IPS-NIHi11 (cell line): ENCODE measurements at places on chromosomes 1 and 21.

- no peak for DNase-seq
These were observed 37.3 kb downstream of the PTAFR start for GRCh38 chr1:28139025-28139712.

DNA sequence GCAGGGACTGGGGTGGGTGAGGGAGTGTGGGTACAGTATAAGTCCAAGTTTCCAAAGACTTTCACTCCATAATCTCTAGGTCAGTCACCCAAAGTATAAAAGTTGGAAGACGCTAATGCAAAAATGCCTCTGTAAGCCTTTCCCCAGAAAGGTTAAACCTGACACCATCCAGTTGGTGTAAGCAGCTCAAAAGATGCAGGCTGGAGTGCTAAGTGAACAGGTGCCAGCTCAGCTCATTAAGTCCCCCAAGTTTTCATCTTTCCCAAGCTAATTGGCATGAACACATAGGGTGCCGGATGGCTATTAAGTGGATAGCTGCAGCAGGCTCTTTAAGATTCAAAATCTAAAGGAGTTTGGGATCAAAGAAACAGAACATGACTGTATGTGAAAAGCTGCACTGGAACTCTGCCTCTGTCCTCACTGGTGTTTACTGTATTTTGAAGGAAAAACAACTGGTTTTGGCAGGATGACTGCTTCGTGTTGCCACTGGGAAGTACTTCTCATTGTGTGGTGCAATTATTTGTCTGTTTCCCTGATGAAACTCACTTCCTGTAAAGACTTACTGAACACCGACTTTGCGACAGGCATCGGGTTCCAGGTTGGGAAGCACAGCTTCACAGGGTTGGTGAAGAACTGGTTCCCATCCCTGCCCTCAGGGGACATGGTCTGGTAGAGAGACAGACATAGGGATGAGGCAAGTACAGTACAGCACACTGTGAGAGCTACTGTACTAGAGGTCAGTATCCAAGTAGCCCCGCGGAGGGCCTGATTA, 152.7 kb downstream of the DAB1 start:
- DNase-seq, result no peak

GRCh38 chr1:156165083-156165482, 11.7 kb downstream of the SEMA4A start:
- no peak for DNase-seq

- DNase-seq, result no peak
These were observed 23.4 kb upstream of the IGSF3 start for GRCh38 chr1:116690849-116691406.

DNA sequence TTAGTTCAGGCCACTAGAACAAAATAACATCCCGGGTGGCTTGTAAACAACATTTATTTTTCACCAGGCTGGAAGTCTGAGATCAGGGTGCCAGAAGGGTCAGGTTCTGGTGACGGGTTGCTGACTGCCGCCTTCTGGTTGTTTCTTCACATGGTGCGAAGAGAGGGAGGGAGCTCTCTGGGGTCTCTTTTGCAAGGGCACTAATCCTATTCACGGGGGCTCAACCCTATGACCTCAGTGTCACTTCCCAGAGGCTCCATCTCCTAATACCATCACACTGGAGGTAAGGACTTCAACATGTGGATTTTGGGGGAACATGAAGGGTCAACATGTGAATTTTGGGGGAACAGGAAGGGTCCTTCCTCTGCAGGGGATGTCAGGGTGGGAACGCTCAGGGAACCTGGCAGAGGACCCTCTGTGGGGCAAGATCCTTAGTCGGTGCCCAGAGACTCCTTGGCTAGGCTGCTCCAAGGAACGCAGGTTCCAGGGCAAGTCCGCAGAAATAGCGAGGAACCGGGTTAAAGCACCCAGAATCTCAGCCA, 8.7 kb upstream of the C2CD2 start:
- no peak for DNase-seq

GRCh38 chr1:61139775-61140549, 57.6 kb downstream of the NFIA start:
- DNase-seq, result no peak

DNA sequence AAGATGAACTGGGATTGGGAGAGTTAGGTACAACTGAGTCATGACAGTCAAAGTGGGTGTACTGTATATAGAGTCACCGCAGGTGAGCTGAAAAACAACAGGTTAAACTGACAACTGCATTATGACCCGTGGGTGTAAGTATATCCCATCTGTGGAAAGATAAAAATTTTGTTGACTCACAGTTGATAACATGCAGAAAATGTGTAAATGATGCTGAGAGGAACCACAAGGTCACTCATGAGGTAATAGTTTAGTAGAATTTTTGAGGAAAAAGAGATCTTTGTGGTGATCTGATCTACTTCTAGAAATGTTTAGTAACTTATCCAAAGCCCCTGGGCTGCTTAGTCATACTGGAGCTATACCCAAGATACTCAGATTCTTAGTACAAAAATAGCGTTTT, 838 bp downstream of the OR2C3 start:
- no peak for DNase-seq

DNA sequence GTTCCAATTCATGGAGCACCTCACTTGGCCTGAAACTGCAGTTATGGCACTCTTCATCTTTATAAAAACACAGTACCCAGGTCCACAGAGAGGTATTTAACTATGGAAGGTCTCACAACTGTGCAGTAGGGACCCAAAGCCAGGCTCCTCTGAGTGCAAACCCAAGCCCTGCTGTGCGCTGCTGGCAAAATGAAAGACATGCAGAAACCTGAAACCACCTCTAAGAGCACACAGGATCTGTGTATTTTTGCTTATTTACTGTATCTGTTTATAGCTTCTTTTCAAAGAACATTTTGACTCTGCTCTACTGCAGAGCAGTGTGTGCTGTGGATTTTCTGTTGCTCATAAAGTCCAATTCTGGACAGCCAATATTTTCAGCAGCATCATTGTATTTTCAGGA, 166.6 kb downstream of the DSCAM start:
- DNase-seq, result no peak

- DNase-seq, result peak; percentile 47
These were observed 3.8 kb downstream of the CCN1 start for GRCh38 chr1:85584264-85584781.

DNA sequence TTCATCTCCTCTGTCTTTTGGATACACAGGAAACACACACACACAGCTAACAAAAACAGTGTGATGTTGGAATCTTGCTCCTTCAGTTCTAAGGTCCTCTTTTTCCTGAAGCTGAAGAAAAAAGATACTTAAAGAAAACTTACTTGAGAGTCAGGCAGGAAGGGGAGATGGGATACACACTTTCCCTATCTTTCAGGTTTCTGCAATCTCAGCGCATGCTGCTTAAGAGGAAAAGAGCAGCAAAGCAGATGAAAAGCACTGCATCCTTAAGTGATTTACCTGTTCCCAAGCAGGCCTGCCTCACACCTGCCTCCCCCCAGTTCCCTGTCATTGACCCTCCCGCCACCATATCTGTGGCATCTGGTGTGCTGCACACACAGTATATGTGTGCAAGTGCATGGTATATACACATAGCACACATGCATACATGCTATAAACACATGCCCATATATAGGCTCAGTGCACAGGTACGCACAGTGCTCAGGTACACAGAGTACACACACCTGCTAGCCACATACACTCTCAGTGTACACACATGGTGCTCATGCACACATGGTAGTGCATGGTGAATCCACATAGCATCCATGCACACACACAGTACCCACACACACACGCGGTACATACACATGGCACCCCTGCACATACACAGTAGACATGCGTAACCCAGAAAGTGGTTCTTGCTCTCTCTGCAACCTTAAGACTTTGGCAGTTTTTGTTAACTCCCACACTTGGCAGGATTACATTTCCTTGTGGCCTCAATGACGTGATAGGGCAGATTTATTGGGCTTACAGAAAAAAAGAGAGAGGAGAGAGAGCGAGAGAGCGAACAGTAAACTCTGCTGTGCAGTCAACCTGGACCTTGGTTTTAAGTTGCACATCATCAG, 166.9 kb downstream of the TOMM20 start:
- DNase-seq, result no peak

DNA sequence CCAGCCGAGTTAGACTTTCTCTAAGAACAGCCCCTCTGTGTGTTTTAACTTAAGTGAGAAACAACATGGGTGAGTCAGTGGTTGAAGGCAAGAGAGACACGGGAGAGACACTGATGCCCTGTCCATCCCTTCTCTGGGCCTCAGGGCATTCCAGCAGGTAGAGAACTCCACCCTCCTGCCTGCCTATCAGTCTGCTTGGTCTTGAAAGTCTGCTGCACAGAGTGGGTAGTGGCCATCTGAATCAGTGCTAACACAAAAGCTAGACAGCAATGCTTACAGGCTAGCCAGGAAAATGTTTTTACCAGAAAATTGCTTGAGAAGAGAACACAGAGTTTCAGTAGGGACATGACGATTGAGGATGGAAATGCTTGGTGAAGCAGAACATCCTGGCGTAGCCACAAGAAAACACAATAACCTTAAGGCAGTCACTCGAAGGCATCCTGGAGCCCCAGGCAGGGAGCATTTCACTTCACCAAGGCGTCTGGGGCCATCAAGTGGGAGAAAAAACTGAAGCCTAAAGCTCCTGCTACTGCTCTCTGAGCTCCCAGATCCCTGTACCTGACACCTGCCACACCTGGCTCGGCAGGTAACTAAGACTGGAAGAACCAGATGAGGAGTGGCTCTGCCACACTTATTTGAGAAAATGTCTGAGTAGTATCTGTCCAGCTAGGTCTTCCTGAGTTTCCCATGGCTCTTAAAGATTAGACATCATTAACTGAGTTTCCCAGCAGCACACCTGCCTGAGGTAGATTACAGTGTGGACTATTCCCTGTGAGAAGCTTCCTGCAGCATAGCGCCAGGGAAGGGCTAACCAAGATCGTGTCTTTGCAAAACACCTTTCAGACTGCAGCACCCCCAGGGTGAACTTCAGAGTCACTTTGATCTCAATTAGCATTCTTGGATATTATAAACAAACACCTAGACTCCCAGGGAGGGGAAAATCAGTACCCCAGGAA, 18.1 kb upstream of the LBR start:
- no peak for DNase-seq

- DNase-seq, result no peak
These were observed 3.0 kb downstream of the TTC39A start for GRCh38 chr1:51327386-51327785.

DNA sequence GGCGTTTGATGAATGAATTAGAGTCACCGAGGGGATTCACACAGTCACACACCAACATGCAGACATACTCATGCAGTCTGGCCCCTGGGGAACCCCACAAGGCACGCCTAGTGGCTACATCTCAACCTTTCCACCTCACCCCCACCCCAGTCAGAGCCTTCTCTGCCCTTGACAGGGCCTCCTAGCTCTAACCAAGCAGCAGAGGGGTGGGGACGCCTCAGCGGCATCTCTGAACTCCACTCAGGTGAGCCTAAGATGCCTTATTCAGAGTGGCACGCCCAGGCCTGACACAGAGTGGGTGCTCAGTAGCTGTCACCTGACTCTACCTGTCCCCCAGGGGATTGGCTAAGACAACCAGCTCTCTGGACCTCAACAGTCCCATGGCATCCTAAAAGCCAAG, 3.7 kb upstream of the SDC3 start:
- no peak for DNase-seq

GRCh38 chr21:40976198-40977109, 129.5 kb upstream of the DSCAM start:
- no peak for DNase-seq

- no peak for DNase-seq
These were observed 7.0 kb upstream of the MDM4 start for GRCh38 chr1:204509186-204509635.

GRCh38 chr1:223748773-223749733, 36.7 kb downstream of the CAPN2 start:
- DNase-seq, result peak; percentile 79
